CD4-positive, alpha-beta T cell treated with Interleukin-4 for 1 hour (primary cell): ENCODE measurements at places on chromosomes 4 and X.

DNA sequence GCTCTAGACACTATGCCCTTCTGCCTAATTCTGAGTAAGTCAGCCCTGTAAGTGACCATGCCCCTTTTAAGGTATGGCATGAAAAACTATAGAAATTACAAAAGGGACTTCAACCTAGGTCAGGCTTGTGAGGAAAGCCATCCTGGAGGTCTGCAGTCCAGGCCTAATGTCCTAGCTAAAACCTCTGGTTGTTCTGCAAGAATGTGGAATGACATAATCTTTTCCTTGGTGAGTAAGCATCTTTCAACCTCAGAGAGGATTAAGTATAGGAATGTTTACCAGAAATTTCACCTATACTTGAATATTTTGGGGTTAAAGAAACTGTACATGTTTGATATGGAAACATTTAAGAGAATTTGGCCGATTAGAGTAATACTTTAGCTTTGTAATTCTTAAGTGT lies 23.8 kb upstream of the HPSE start:
- DNase-seq = no peak

GRCh38 chrX:115232933-115233496 lies 881 bp downstream of the LRCH2 start:
- DNase-seq = no peak

DNA sequence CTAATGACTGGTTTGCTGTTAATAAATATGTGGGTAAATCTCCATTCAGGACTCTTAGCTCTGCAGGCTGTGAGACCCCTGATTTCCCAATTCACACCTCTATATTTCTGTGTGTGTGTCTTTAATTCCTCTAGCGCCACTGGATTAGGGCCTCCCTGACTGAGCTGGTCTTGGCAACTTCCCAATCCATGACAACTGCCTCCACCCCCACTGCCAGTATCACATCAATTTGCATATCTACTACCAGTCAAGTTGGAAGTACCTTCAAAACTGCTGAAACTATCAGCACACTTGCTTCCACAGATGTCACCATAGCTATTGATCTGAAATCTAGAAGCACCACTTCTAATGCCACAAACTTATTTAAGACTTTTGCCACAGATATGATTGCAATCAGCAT lies 27.6 kb downstream of the OPRPN start:
- no peak for DNase-seq

DNA sequence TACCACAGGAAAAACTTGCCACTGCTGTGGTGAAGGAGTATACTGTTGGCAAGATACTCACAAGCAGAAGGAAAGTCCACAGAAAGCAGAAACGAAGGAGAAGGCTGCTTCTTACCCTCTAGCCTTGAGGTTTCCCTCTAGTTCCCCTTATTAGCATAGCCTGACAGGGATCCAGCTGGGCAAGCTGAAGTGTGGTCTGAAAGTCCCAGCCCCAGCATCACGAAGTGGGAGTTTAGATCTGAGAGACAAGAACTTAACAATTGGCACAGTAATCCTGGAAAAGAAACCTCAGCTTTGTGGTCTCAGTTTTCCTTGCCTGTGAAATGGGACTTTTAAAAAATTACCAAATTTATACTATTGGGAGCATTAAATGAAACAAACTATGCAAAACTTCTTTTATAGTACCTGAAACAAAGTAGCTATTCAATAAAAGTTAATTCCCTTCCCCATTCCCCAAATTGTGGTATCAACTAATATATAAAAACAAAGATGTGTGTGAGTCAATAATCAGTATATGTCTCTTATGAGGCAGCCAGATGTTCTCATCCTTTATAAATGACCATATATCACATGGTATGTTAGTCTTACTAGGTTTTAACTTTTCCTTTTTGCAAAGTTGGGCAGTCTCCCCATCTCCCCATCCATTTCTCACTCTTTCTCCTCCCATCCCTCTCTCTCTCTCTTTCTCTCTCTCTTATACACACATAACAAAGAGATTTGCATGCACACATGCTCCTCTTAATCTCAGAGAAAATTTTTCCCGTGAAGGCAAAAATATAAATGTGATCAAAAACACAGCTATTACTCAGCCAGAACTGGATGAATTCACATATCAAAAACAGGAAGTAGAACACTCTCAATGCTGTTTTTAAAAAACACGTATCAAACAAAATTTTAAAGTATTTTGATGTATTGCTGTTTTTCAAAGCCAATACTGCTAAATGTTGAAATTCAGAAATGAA lies 57.8 kb downstream of the SCFD2 start:
- no peak for DNase-seq

GRCh38 chrX:12967711-12968465 lies 7.0 kb upstream of the TMSB4X start:
- DNase-seq = no peak

- DNase-seq = no peak
These were observed 242.7 kb upstream of the ETNPPL start for GRCh38 chr4:109005523-109005922.

DNA sequence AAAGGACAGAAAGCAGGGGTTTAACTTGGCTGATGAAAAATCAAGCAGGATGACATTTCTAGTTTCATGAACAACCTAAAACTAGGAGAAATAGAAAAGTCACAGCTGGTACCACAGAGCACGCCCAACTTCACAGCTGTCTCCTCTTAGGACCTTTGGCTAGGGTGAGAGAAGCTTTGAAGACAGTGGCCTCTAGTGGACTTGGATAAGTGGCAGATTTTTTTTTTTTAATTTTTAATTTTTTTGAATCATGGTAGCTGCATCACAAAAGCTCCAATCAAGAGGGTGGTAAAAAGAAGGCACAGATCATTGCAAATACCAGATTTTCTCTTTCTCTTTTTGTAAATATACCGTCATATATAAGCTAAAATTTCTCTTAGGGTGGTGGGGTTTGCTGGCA lies 20.2 kb upstream of the MAP3K15 start:
- no peak for DNase-seq

DNA sequence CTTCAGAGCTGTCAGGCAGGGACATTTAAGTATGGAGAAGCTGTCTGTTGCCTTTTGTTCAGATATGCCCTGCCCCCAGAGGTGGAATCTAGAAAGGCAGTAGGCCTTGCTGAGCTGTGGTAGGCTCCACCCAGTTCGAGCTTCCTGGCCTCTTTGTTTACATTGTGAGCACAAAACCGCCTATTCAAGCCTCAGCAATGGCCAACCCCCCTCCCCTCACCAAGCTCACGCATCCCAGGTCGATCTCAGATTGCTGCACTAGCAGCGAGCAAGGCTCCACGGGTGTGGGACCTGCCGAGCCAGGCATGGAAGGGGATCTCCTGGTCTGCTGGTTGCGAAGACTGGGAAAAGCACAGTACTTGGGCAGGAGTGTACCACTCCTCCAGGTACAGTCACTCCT lies 59.3 kb downstream of the ZNF674 start:
- peak; percentile 7 for DNase-seq
